ENCODE measurements at places on chromosomes 7 and 10. TPM values are rescaled to one million over a fixed set of nuclear protein-coding genes. Genes with fewer than 3 reads are reported as not detected.

ADRB1 gene
- polyA plus RNA-seq: not detected

NRBF2 gene
- 32.7 TPM for polyA plus RNA-seq

TCF7L2 gene
- polyA plus RNA-seq: 0.48 TPM

FAM131B gene
- 45.9 TPM for polyA plus RNA-seq

MPP7 gene
- polyA plus RNA-seq: 6.1 TPM

HOXA4 gene
- not detected for polyA plus RNA-seq

LOXL4 gene
- not detected for polyA plus RNA-seq

ZNF488 gene
- 0.85 TPM for polyA plus RNA-seq

EPHB6 gene
- polyA plus RNA-seq: 14.8 TPM

NET1 gene
- 8.0 TPM for polyA plus RNA-seq

Measured in neural cell (in vitro differentiated cells).